ENCODE measurements at places on chromosomes 13 and 19.

- DNase-seq, result no peak
Measured at GRCh38 chr13:28636677-28637317, 22.1 kb upstream of the POMP start.

DNA sequence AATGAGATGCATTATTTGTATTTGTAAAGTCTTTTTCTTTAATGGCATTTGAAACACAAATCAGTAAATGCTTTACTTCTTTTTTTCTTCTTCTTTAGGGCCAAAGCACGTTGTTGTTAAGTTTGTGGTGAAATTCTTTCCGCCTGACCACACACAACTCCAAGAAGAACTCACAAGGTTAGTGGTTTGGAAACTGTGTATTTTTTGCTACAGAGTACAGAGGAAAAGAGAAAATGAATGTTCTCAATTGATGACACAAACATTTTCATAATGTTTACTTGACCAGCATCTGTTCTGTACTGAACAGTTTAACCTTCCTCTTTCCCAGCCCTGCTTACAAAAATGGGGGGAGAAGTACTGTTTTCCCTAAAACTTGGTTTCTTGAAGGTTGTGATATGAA, 190.9 kb upstream of the RNF113B start:
- DNase-seq, result no peak

DNA sequence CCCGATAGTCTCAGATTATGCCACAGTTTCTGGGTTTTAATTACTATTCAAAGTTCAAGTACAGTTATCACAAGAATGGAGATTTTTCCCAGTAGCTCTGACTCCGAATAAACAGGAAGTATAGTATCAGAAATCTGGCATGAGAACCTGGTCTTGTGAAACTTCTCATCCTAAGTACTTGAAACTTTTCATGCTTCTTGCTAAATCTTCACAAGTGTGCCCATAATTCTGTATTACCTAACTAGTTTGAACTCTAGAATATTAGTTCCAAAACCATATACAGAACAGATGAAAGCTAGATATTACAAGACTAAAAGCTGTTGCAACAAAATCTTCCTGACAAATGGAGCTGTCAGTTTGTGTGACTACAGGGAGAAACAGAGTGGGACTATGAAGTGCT, 70.5 kb upstream of the CSNK1A1L start:
- DNase-seq, result no peak

DNA sequence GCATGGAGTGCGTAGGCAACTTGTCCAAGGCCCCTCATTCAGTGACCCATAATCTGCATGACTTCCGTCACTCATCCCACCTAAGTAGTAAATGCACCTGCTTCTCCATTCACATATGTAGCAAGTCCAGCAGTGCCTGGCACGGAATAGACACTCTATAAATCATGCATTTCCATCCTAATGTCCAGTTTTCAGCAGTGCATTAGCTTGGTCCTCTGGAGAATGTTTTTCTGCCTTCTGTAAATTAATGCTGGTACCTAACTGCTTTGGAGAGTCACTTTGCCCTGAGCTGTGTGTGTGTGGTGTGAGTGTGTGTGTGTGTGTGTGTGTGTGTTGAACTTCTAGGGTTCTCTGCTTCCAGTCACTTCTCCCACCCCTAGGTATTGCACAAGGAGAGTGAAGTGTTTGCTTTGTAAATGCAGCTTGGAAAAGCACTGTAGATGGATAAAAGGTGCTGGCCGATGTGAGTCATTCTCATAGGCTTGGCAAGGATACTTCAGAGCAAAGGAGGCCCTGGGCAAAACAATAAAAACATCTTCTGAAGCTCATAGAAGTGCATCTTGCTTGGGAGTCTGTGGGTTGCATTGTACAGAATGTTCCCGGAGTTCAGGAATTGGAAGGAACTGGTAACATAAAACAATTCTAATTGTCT, 181.8 kb downstream of the KATNAL1 start:
- no peak for DNase-seq

DNA sequence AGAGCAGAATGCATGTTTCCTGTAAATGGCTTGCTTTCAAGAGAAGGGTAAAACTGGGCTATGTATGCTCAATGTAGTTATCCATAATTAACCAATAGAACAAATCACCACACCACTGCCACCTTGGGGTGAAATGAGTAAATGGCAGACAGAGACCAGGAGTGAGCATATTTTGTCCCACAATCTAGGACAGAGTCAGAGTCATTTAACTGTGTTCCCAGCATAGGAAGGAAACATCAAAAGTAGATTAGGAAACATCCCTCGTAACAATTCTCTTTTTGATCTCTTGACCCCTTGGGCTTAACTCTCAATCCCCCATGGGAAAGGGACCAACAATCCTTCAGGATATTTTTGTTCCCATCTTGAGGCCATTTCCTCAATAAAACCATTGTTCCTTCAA, 224.8 kb downstream of the NHLRC3 start:
- no peak for DNase-seq

DNA sequence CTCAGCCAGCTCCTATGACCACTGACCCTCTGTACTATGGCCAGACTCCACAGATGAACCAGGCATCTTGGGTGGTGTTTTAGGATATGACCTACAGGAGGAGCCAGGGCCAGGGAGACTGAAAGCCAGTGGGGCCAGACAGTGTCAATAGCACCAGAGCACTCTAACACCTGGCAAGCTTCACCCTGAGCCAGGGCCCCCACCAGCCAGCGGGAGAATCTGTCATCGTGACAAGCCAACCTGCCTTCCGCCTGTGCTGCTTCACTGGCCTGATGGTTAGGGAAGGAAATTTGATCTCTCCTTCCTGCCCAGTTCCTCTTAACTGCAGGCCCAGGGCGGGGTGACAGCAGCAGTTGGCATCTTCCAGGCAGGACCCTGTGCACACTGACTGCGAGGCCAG, 222.4 kb downstream of the UQCRFS1 start:
- DNase-seq, result no peak

GRCh38 chr13:68506888-68507551, 1276.9 kb upstream of the PCDH9 start:
- no peak for DNase-seq

DNA sequence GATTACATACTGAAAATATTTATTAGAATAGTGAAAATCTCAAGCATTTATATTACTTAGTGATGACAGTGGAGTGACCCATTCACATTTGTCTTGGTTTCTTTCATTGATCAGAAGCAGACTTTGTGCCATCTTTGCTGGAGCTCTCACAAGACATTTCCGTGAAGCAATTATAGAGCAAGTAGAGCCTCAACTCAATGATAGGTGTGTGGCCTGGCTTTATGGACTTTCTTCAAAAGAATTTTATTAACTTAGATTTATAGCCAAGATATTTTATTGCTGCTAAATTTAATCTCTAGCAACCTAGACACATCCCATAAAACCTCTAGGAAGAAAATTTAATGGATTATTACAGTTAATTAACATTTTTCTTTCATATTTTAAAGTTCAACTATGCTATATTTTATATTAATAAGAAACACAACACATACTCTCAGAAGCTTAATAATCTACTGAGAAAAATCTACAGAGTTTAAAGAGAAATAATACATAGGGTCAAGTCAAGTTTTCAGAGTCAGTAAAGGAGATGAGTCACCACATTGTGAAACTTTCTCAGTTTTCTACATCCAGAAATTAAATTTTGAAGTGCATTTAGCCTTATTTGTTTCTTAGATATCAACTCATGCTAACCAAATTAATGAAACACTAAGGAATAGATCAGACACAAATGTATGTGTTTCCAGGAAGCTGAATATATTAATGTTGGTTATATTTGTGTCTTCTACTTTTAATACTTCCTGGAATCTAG, 160.5 kb downstream of the LACC1 start:
- DNase-seq, result no peak

GRCh38 chr13:20407759-20408158, 117.9 kb downstream of the CRYL1 start:
- DNase-seq, result no peak

GRCh38 chr19:54462047-54462654, 1.4 kb downstream of the LENG9 start:
- no peak for DNase-seq

- DNase-seq, result no peak
Measured at GRCh38 chr13:27007166-27007565, 164.4 kb downstream of the USP12 start.

- no peak for DNase-seq
Measured at GRCh38 chr13:48436661-48437288, 23.9 kb upstream of the LPAR6 start.

DNA sequence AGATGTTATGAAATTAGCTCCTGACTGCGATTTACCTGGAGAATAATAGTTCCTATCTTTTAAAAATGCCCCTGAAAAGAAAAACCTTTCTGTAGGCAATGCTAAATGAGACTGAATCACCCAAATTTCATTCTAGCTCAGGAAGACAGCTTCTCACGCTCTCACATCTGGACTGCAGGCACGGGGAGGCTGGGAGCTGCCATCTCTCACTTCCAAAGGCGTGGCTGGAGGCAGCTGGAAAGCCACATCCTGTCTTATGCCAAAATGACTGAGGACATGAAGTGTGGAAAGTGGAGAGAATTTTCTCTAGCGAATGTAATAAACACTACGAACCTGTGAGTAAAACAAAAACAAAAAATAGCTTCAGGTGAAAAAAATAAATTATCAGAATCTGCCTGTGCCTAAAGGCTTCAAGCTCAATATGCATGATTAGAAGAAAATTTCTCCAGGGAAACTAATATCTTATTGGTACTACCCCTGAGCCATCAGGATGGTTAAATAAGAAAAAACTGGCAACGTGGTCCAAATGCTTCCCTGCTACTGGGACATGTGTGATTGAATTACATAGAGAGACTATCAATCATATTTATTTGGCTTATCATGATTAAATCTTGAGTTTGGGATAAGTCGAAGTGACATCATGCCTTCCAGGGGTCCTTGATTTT, 58.1 kb upstream of the UBL3 start:
- DNase-seq, result no peak

- no peak for DNase-seq
Measured at GRCh38 chr19:58022283-58022660, 11.6 kb upstream of the ZSCAN1 start.

- no peak for DNase-seq
Measured at GRCh38 chr19:8499048-8499833, 3.2 kb downstream of the PRAM1 start.

- DNase-seq, result no peak
Measured at GRCh38 chr13:32955881-32956594, 60.2 kb upstream of the KL start.

DNA sequence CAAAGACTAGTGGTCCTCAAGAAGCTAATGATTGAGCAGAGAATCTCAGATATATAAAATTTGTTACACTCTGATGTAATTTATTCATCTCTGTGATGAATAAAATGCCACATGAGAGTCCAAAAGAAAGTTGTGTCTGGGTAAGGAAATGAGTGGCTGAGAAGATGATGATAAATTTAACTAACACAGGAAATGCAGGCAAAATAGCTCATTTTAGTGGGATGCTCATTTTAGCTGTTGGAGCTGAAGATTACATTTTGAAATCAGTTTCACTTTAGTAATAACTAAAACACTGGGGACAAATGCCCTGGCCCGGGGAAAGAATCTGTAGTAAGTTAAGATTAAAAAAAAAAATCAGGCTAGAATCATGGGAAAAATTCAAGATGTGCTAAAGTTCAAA, 35.2 kb downstream of the SPRY2 start:
- DNase-seq, result no peak

- no peak for DNase-seq
Measured at GRCh38 chr19:55585658-55586339, 5.2 kb upstream of the ZNF579 start.

GRCh38 chr19:23365222-23365621, 30.0 kb downstream of the ZNF91 start:
- no peak for DNase-seq

DNA sequence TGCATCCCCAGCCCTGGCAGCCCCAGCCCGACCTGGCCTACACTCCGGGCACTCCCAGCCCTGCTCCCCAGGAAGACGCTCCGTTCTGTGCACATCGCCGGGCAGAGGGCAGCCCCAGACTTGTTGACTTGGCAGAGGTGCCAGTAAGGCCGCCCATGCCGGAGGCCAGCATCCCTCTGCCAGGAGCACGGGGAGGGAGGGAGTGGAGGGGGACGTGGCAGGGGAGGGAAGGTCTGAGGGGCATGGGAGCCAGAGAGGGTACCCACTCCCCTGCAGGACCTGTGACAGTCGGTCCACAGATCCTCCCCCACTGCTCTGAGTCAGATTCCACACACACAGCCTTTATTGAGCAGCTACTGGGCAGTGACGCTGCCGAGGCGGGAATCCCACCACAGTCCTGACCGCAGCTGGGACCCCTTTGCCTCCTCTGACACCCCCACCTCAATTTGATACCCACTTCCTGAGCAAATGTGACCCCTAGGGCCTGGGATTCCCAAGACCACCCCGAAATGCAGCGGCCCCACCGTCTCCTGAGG, 1.9 kb upstream of the NKPD1 start:
- no peak for DNase-seq

DNA sequence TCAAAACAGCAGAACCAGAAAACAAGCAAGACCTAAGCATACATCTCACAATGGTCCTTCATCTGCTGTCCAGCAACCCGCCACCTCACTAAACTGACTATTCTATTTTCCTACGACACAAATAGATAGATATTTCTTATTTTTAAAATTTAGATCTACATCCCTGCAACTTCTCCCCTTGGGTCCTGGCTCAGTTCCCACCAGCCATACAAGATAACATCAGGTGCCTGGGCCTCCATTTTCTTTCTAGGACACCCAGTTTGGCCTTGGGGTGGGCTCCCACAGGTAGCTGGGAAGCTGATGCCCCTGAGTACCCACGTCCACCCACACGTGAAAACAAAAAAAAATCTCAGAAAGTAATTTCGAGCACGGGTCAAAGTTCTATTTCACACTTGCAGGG, 47.6 kb downstream of the TGDS start:
- DNase-seq, result no peak

GRCh38 chr13:82688400-82688994, 1193.8 kb downstream of the SLITRK1 start:
- DNase-seq, result no peak

DNA sequence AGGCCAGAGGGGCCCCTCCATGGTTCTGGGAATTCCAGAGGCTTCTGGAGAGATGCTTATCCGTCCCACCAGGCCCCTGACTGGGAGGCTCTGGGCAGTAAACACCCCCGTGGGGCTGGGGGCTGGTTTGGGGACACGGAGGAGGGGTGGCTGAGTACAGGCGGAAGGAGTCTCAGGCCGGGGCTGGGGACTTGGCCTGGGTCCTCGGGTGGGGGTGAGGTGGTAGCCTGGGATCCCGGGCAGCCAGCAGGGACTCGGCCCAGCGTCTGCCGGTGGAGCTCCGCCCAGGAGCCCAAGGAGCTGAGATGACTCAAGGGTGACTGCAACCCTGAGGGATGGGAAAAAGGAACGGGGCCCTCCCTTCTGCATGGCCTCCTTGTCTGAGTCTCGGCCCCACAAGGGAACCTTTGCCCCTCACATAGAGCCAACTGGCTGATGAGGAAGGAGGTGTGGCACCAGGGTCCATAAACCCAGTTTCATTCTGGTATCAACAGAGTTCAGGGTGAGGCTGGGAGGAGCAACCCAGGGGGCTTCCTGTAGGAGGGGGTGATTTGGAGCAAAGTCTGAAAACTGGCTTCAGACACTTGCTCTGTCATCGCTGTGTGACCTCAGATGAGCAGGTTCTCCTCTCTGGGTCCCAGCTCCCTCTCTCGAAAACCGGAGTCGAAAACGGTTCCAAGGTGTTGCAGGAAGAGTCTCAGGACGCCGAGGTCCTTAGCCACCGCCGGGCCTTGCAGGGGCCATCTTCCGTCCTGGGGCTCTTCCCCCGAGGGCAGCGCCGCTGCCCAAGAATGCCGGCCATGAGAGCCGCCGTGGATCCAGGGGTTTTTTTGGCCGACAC, 809 bp downstream of the MISP start:
- no peak for DNase-seq

All from activated T-helper 1 cell treated with anti-CD3 and anti-CD28 coated beads, Interleukin-2, amount 50 U/mL, for 16 hours (primary cell).